Activated CD4-positive, alpha-beta T cell treated with anti-CD3 and anti-CD28 coated beads, Interleukin-2, amount 50 U/mL, for 16 hours (primary cell): ENCODE measurements at places on chromosomes 11 and 22.

GRCh38 chr11:76769645-76770586 is 13.2 kb upstream of the TSKU start:
- no peak for DNase-seq

- DNase-seq, result no peak
Measured at GRCh38 chr22:35591714-35592417, 25.3 kb downstream of the MB start.

- no peak for DNase-seq
Measured at GRCh38 chr22:49514641-49515040, 313.0 kb downstream of the BRD1 start.

- DNase-seq, result no peak
Measured at GRCh38 chr11:45457649-45458048, 171.5 kb upstream of the SYT13 start.

DNA sequence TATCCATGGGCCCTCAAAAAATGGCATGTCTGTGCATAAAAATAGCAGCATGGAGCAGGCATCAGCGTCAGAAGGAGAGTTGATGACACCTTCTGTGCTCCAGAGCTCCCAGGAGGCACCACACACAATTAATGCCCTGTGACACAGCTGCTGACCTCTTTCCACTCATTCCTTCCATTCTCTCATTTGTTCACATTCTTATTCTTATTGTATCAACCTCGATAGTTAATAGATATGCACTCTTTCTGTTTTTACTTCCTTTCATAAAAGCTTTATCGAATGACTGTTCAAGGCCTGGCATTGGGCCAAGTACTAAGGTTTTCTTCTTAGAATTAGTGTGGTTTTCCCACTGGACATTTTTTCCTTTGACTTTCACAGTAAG is 266.0 kb upstream of the MTNR1B start:
- DNase-seq, result no peak

DNA sequence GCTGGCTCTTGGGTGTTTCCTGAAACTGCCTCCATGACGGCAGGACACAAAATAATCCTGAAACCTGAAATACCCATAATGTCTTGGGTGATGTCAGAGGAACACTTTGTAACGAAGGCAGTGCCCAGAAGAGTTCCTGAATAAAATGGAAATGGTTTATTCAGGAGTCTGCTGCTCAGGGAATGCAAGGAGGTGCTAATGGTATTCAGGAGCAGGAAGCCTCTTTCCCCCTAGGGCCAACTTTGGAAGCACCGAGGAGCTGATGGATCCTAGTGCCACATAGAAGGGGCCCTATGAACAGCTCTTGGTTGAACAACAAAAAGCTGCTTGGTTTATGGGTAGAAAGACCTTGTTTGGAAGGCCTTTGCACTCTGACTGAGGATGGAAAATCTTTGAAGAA is 15.5 kb downstream of the TREH start:
- no peak for DNase-seq

DNA sequence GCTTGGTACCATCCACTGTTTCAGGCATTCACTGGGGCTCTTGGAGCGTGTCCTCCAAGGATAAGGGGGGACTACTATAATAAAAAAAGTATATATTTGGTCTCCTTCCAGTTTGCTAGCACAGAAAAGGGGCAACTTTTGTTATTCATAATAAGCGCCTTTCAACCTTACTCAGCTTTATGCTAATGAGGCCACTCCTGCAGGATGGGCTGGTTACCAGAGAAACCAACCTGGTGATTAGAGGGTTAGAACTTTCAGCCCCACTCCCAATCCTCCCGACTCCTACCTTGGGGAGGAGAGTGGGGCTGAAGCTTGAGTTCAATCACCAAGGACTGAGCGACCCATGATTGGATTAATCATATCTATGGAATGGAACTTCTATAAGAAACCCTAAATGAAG is 31.8 kb downstream of the PPFIBP2 start:
- DNase-seq, result no peak

DNA sequence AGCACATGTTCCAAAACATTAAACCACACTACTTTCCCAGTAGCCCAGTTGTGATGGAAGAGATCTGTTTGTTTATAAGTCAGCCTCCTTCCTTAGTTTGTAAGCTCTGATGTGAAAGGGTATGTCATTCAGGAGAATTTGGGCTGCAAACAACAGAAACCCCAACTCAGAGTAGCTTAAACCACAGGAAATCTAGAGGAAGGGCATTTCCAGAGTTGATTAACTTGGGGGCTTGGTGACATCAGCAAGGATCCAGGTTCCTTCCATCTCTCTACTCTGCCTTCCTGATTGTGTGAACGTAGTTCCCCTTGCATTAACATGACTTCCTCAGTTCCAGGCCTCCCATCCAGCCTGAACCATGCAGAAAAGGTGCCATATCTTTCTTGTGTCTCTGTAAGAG is 6.5 kb upstream of the FJX1 start:
- no peak for DNase-seq

DNA sequence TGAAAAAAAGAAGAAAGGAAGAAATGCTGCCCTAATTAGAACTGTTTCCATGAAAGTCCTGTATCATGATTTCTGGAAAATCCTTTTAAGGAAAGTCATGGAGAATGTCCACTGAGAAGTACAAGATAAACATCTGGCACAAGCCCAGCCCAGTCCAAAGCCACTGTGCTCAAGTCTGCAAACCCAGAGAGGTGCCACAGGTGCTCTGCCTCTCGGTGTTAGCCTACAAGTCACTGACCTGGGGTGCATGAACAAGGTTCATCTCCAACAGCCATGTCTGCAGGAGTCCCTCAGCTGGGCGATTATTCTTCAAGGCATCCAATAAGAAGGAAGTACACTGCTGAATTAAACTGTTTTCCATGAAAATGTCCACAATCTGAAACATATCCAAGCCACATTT is 51.1 kb upstream of the SLC25A1 start:
- DNase-seq, result no peak

GRCh38 chr11:109071712-109072524 is 350.1 kb upstream of the C11orf87 start:
- DNase-seq, result no peak
